ENCODE measurements at places on chromosomes 5 and 9. TPM values are rescaled to one million over a fixed set of nuclear protein-coding genes. Genes with fewer than 3 reads are reported as not detected.

SHOC1 gene
- not detected for total RNA-seq

SYK gene
- total RNA-seq: 0.82 TPM

- peaks cover 3% of the 10 kb centered on the region for H3K27me3 ChIP-seq
- DNase-seq: no peak
- peaks cover 3% of the 10 kb centered on the region for H3K4me1 ChIP-seq
Observed at GRCh38 chr9:135973277-135974219, 12.4 kb upstream of the UBAC1 start.

DNA sequence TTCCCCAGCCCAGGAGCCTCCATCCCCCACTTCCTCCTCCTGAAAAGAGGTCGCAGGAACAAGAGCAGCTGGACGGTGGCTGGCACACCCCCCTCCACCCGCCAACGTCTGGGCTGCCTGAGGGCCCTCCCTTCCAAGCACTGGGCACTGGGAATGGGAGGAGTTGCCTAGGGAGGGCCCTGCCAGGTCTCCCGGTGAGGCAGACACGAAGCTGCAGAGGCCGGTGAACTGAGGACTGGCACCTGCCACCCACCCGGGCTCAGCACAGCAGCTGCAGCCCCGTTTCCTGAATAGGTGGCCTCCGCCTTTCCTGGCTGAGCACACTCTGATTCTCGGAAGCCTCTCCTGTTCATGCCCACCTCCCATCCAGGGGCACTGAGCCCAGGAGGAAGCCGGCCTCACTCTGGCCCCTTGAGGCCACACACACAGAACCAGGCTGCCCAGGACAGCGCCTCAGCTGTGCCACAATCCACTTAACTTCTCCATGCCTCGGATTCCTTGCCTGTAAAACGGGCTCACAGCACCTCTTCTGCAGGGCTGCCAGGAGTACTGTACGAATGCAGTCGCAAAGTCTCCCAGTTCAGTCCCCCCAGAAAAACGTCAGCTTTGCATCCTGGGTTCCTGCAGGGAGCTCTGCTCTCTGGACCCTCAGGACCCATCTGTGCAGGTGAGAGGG, 1.3 kb downstream of the NPDC1 start:
- H3K36me3 ChIP-seq: no peaks in the 10 kb centered on the region
- peak; percentile 48 for DNase-seq
- peaks cover 24% of the 10 kb centered on the region for H3K27me3 ChIP-seq
- peak overlapping the region; percentile 71 for H3K4me3 ChIP-seq

- no peak for DNase-seq
- H3K27me3 ChIP-seq: no peaks in the 10 kb centered on the region
- H3K27ac ChIP-seq: no peak overlapping the region
- H3K36me3 ChIP-seq: no peaks in the 10 kb centered on the region
- H3K4me1 ChIP-seq: peaks cover 6% of the 10 kb centered on the region
Observed at GRCh38 chr5:133842846-133843611, 125.4 kb downstream of the C5orf15 start.

GRCh38 chr5:67815455-67816391, 399.8 kb upstream of the PIK3R1 start:
- H3K4me1 ChIP-seq: peaks cover 1% of the 10 kb centered on the region
- no peaks in the 10 kb centered on the region for H3K27me3 ChIP-seq
- DNase-seq: no peak
- no peak overlapping the region for H3K4me3 ChIP-seq
- H3K36me3 ChIP-seq: no peaks in the 10 kb centered on the region
- H3K27ac ChIP-seq: no peak overlapping the region

DNA sequence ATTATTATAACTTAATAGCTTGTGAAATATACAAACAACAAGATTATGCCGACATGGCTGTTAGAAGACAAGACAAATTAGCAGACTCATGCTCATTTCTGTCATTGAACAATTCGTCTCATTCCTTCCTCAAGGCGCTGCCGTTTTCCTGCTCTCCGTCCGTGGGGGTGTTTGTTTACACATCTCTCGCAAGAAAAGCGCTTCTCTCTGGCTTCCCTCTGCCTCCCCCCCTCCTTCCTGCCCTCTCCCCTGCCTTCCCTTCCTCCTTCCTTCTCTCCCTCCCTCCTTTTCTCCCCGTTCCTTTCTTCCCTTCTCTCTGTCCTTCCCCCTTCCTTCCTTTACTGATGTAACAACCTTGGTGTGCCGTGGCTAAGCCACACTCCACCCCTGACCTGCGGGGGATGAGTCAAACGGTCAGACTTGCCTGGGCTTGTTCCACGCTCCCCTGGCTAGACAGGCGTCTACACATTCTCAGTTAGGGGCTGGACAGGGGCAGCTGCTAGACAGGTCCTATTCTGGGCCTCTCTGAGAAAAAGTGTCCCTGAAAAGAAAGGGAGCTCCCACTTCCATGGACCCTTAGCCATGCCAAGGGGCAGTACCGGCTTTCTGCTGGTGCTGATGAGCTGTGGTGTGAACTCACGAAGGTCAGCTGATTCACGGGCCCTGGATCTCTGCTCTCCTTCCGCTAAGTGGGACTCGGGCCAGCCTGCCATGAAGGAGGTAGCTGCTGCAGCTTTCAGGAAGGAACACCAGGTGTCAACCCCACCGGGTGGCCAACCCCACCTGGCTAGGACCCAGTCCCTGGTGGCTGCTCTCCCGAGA, 32.0 kb upstream of the SPTLC1 start:
- DNase-seq: no peak
- peak overlapping the region; percentile 63 for H3K4me3 ChIP-seq

MAP1B gene
- not detected for total RNA-seq

DNA sequence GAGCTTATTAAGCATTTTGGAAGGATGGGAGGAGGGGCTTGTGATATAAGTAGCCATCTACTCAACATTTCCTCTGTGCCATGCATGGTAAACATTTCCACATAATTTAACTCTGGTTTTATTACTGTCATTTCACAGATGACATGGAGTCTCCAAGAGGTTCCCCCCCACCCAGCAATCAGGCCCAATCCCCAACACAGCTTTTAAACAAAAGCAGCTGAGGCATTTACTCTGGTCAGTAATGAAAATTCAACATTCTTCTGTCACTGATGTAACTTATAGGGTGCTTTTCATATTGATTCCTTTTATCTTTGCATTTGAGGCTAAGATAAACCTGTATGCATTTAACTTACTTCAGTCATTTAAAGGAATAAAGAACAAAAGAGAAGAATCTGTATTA, 128.1 kb downstream of the COL23A1 start:
- no peak for DNase-seq
- no peak overlapping the region for H3K27ac ChIP-seq
- no peaks in the 10 kb centered on the region for H3K4me1 ChIP-seq
- no peaks in the 10 kb centered on the region for H3K36me3 ChIP-seq
- H3K27me3 ChIP-seq: peaks cover 7% of the 10 kb centered on the region

DNA sequence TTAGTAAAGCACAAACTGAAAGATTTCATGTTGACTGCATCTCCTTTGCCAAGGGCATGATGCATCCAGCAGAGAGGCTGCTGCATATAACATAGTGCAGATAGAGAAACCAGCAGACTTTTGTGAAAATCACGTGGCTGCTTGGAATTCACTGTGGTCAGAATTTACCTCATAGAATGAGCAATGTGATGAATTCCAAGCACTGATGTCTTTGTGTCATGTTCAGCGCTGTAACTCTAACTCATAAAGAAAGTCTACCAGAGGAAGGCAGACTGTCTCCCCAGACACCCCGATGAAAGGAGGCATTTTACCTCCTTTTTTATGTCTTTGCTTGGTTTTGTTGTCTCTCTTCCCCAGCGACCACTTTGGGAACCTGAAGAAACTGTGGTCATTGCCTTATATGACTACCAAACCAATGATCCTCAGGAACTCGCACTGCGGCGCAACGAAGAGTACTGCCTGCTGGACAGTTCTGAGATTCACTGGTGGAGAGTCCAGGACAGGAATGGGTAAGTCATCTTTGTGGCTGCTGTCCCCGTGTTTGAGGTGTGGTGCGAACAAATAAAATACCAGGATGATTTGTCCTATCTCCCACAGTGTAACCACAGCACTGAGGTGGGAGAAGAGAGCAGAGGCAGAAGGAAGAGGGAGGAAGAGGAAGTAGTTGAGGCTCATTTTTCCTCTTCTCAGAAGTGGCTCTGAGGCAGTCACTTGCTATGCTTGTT, 42.0 kb downstream of the ITK start:
- H3K27me3 ChIP-seq: no peaks in the 10 kb centered on the region
- peaks cover 77% of the 10 kb centered on the region for H3K36me3 ChIP-seq
- peak; percentile 57 for DNase-seq
- peak overlapping the region; percentile 91 for H3K27ac ChIP-seq
- H3K4me3 ChIP-seq: peak overlapping the region; percentile 83

PCDHA9 gene
- total RNA-seq: not detected

NUTM2F gene
- total RNA-seq: not detected

TAS2R1 gene
- total RNA-seq: not detected

- peaks cover 2% of the 10 kb centered on the region for H3K27me3 ChIP-seq
- no peak overlapping the region for H3K27ac ChIP-seq
- H3K4me3 ChIP-seq: no peak overlapping the region
- H3K36me3 ChIP-seq: no peaks in the 10 kb centered on the region
Observed at GRCh38 chr5:126525630-126526245, 69.3 kb downstream of the ALDH7A1 start.

- H3K36me3 ChIP-seq: no peaks in the 10 kb centered on the region
- no peak overlapping the region for H3K27ac ChIP-seq
- H3K27me3 ChIP-seq: peaks cover 2% of the 10 kb centered on the region
- H3K4me3 ChIP-seq: no peak overlapping the region
- DNase-seq: no peak
Observed at GRCh38 chr5:169416583-169417196, 115.8 kb upstream of the SLIT3 start.

DMGDH gene
- total RNA-seq: not detected

BRIX1 gene
- total RNA-seq: 33.9 TPM

- no peaks in the 10 kb centered on the region for H3K27me3 ChIP-seq
- no peak overlapping the region for H3K27ac ChIP-seq
- H3K4me1 ChIP-seq: no peaks in the 10 kb centered on the region
Observed at GRCh38 chr5:31251032-31251431, 57.5 kb downstream of the CDH6 start.

DNA sequence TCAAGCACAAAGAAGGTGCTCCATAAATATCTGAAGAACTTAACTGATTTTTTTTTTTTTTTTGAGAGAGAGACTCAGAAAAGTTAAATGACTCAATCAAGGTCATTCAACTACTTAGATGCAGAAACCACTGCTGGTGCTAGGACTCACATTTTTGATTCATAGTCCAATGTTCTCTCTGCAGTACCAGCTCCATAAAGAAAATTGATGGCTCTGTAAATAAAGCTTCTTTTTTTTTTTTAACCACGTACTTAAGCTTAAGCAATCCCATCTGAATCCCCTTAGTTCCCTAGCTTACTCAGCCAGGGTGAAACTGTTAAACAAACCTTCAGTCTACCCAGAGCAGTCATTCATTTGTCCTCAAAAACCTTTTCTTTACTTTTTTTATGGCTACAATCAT, 657.0 kb upstream of the WWC1 start:
- no peaks in the 10 kb centered on the region for H3K27me3 ChIP-seq
- H3K4me1 ChIP-seq: no peaks in the 10 kb centered on the region
- H3K4me3 ChIP-seq: no peak overlapping the region
- no peak for DNase-seq
- no peaks in the 10 kb centered on the region for H3K36me3 ChIP-seq
- no peak overlapping the region for H3K27ac ChIP-seq

GRCh38 chr5:57937025-57937424, 454.4 kb upstream of the ACTBL2 start:
- H3K4me3 ChIP-seq: no peak overlapping the region
- H3K36me3 ChIP-seq: no peaks in the 10 kb centered on the region
- H3K4me1 ChIP-seq: no peaks in the 10 kb centered on the region

Measured in activated naive CD8-positive, alpha-beta T cell treated with anti-CD3 and anti-CD28 coated beads, Interleukin-2, amount 10 ng/mL, durations not matched to agents 7 days and 5 days (primary cell).